ENCODE measurements at places on chromosomes 13 and 19.
A peak's percentile ranks its signal among the peaks of the same experiment; 100 is the strongest.

DNA sequence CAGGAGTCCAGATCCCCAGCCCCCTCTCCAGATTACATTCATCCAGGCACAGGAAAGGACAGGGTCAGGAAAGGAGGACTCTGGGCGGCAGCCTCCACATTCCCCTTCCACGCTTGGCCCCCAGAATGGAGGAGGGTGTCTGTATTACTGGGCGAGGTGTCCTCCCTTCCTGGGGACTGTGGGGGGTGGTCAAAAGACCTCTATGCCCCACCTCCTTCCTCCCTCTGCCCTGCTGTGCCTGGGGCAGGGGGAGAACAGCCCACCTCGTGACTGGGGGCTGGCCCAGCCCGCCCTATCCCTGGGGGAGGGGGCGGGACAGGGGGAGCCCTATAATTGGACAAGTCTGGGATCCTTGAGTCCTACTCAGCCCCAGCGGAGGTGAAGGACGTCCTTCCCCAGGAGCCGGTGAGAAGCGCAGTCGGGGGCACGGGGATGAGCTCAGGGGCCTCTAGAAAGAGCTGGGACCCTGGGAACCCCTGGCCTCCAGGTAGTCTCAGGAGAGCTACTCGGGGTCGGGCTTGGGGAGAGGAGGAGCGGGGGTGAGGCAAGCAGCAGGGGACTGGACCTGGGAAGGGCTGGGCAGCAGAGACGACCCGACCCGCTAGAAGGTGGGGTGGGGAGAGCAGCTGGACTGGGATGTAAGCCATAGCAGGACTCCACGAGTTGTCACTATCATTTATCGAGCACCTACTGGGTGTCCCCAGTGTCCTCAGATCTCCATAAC, at the start of gene APOE:
Gene APOE, plus strand, starts transcription at position 360 of the 724 bp plus-strand sequence. CDS start 829 bp downstream, outside the sequence.
- no peak for DNase-seq

- DNase-seq, result no peak
Observed at GRCh38 chr19:45908956-45909355, 5.6 kb downstream of the NANOS2 start.

GRCh38 chr19:44869733-44870470, 21.2 kb upstream of the TOMM40 start:
- peak; percentile 14 for DNase-seq

DNA sequence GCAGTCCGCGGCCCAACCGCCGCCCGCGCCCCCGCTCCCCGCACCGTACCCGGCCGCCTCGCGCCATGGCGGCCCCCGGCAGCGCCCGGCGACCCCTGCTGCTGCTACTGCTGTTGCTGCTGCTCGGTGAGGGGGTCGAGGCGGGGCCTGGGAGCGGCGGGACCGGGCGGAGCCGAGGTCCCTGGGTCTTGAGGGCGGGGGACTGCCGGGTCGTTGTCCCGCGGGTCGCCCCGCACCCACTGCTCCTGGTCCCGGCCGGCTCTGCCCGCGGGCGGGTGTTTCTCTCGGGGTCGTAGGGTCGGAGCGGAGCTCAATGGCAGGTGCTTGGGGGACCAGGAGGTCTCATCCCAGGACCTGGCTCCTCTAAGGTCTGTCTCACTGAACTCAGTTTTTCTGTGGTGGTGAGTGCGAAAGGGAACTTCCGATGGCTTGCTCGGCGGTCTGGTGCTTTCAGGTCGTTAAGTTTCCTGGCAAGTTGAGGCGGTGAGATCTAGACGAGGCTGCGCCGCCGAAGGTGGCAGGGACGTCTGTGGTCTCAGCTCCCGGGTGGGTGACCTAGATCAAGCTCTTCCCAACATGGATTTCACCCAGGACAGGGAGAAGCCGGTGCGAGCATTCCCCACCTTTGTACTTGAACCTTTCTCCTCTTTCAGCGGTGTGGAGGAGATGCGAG, 467 bp downstream of the LAMP1 start:
- DNase-seq, result no peak

DNA sequence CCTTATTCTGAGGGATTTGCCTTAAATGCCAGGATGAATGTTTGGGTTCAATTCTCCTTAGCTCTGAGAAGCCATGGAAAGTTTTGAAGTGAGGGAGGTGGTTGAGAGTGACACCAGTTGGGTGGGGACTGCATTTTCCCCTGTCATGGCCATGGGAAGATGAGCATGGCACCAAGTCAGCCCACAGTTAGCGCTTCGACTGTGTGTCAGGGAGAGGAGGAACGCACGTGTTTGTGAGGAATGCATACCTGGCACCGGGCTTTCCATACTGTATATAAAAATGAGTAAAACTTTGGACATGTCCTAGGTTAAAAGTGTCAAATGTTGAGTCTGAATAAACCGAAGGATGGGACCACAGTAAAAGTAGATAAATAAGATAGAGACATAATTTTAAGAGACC, 187.5 kb upstream of the KL start:
- DNase-seq, result no peak

GRCh38 chr19:3821857-3822364, 35.7 kb upstream of the MATK start:
- peak; percentile 84 for DNase-seq

- DNase-seq, result no peak
Observed at GRCh38 chr19:3398900-3399278, 32.5 kb downstream of the NFIC start.
